ENCODE measurements at places on chromosomes 6 and 20.

- no peak for DNase-seq
Observed at GRCh38 chr6:4358414-4359107, 223.2 kb upstream of the ECI2 start.

- DNase-seq = no peak
Observed at GRCh38 chr6:1724616-1725015, 114.9 kb downstream of the FOXC1 start.

GRCh38 chr6:53112404-53112803 is 36.2 kb downstream of the GCM1 start:
- no peak for DNase-seq

- DNase-seq = no peak
Observed at GRCh38 chr6:10347561-10348327, 67.1 kb downstream of the TFAP2A start.

DNA sequence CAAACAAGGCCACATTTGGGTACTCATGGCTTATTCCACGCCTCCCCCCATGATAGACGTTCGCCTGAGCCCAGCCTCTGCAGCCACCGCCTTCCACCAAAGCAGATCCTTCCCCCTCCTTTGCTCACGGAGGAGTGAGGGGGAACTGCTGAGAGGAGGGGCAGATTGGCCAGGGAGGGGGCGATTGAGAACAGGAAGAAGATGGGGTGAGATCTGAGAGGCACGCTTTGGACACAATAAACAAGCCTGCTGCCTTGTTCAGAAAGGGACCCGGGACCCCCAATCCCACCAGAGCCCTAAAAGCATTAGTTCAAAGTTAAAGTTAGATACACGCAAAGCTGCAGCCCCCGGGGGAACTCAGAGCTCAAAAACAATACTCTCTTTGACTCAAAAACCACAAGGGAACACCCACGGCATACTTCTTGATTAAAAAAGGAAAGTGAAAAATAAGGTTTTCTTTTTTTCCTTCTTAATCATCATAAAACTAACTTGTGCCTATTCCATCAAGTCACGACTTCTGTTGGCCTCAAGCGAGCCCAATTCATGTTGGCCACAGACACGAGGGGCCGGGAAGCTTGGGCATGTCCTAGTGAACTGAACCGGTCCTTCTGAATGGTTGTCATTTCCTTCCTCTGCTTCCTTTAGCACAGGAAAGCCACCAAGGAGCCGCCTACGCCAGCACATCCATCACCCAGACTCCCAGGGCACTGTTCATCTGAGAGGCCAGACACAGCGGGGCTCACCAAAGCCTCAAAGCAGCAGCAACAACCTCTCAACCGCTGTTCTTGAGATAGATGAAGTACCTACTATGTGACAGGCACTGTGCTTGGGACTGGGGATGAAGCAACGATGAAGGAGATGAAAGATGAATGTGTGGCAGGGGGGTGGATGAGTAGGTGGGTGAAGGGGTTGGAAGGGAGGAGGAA is 44.7 kb downstream of the NFATC2 start:
- DNase-seq = peak; percentile 27

DNA sequence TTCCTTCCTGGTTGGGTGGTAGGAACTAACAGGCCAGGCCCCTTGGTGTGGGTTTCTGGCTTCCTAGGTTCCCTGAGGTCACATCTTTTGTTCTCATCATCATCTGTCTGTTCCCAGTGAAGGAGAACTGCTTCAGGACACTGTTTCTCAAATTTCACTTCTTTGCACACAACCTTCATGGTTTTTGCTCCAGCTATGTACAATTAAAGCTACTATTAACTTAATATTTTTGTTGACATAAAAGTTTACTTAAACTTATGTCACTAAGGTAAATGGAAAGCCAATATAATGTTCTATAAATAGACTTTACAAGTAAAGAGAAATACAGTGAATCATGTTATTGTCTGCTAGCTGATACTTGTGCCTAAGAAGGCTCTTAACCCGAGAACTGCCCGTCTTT is 120.7 kb upstream of the KCNG1 start:
- no peak for DNase-seq

- no peak for DNase-seq
Observed at GRCh38 chr6:32803416-32803815, 13.4 kb downstream of the HLA-DOB start.

Measured in activated T-helper 2 cell treated with anti-CD3 and anti-CD28 coated beads, Interferon-gamma antibody, Interleukin-2, Interleukin-4, amounts not matched to agents 10 μg/mL and 5 μg/mL and 100 μg/mL, durations not matched to agents 14 hours and 24 hours and 36 hours (primary cell).